ENCODE measurements at places on chromosomes 3 and 15.

- DNase-seq, result no peak
Measured at GRCh38 chr15:79450648-79451047, 18.5 kb downstream of the MINAR1 start.

DNA sequence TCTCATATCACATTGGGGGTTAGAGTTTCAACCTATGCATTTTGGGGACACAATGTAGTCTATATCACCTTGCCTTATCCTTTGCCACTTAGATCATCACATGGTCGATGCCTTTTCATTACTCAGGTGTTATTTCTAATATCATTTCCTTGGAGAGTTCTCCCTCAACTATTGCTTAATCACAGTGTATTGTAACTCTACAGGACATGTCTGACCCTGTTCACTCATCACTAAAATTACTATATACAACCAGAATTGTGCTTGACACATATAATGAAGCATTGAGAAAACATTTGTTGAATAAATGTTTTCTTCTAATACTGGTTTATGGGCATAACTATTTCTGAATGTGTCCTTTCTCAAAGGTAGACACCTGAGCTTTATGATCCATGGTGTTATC is 207.4 kb downstream of the EPHA6 start:
- DNase-seq, result no peak

DNA sequence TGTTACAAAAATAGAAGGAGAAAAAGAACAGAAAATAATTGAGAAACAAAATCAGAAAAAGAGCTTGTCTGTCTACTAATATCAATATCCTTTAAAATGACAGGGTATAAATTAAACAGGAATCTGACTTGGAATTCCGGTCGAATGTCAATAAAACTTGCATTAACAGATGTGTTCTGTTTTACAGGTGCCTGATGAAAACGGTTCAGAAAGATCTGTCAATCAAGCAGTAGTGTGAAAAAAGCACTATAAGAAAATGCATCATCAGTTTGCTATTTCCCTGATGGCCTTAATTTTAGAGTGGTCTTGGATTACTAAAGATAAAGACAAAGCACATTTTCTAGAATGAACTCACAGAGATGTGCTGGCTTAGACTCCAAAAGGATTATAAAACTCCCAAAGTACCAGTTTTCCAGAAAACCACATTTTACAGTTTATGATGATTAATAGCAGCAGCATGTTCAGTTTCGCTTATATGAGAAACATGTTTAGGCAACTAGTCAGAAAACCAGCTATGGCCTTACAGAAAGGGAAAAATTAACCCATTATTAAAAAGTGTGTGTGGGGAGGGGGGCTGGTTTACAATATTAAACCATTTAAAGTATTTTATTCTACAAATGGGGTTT is 8.2 kb upstream of the C3orf38 start:
- DNase-seq, result no peak

DNA sequence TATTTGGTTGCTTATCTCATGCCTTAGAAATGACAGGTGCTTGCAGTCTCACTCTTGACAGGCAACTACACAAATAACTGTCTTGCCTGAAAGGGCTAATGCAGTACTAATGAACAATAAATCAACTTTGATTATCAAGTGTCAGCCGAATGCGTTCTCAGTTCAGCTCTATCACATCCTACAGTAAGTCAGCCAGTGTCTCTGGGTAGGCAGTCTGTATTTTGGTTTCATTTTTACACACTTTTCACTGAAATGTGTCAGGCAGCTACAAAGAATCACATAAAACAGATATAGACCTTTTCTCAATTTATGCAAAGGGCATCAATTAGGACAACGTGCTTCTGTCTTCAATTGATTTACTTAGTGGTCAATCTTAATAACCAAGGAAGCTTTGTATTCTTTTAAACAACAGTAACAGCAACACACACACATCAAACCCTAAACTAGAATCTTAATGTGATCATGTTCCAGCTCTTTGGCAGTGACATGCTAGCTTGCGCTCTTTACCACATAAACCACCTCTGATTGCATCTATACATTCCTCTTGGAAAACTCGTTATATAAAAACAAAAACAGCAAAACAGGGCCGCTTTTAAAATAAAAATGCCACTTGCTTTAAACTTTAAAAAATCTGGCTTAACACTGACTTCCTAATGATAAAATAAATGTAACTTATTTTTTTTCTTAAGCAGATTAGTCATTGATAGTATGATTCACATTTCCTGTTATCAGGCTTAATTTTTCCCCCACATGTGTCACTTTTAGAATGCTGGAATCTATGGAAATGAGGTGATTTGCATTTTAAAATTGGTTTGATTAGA is 520.4 kb downstream of the FOXP1 start:
- DNase-seq, result no peak

- no peak for DNase-seq
Measured at GRCh38 chr3:41080141-41080540, 119.2 kb upstream of the CTNNB1 start.

GRCh38 chr3:37605572-37606153 is 256.0 kb upstream of the CTDSPL start:
- DNase-seq, result no peak

DNA sequence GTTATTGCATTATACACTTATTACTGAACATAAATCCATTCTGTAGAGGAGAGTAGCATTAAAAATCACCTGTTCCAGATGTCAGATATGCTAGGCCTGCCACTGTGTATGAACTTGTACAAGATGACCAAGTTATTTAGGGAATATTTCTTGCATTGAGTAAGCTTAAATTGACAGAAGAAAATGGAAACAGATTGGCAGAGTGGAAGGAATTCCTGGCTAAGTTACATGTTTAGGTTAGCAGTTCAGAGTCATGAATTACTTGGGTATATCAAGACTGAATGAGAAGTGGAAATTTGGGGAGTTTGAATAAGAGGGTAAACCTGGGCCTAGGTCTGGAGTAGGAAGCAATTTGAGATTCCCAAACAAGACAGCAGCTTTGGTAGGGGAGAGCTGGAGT is 44.6 kb downstream of the ARHGAP31 start:
- DNase-seq, result no peak

DNA sequence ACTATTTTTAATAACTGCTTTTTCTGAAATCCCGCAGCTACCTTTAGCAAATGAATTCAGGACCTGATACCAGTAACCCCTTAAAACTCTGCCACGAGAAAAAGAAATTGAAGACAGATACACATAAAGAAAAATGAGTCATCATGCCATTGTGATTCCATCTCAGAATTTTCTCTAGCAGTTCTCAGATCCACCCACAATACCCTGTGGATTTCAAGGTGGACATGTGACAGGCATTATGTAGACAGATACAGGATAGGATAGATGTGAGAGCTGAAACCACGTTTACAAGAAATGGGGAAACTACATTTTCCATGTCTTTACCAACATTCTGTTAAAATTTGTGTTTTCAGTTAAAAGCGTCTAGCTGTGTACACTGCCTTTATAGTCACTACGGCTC is 291.9 kb upstream of the NR2F2 start:
- no peak for DNase-seq

DNA sequence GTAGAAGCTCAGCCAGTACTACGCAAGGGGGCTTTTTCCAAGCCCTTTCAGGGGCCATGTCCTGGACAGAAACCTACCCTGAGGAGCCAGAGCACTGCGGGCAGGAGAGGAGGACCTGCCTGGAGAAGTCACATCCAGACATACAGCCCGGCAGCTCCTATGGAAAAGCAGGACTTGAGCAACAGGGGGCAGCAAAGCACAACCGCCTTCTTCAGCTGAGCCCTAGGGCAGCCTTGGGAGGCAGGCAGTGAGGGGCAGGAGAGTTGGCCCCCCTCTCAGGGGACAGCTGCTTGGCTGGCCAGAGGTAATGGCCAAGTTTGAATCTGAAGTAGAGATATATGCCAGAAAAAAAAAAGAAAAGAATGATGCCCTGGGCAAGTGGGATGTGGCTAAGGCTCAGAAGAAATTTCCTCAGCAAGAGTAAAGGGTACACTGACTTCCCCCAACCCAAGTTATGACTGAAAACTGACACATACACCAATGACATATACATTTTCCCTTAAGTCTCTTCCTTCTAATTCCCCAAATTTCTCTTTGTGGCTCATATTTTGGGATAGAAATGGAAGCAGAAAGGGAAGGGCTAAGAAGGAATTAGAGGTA is 56.9 kb downstream of the CYP19A1 start:
- DNase-seq, result no peak

- DNase-seq, result no peak
Measured at GRCh38 chr15:42060797-42061196, 33.6 kb downstream of the PLA2G4D start.

GRCh38 chr3:195403841-195404408 is 38.9 kb downstream of the ACAP2 start:
- no peak for DNase-seq

DNA sequence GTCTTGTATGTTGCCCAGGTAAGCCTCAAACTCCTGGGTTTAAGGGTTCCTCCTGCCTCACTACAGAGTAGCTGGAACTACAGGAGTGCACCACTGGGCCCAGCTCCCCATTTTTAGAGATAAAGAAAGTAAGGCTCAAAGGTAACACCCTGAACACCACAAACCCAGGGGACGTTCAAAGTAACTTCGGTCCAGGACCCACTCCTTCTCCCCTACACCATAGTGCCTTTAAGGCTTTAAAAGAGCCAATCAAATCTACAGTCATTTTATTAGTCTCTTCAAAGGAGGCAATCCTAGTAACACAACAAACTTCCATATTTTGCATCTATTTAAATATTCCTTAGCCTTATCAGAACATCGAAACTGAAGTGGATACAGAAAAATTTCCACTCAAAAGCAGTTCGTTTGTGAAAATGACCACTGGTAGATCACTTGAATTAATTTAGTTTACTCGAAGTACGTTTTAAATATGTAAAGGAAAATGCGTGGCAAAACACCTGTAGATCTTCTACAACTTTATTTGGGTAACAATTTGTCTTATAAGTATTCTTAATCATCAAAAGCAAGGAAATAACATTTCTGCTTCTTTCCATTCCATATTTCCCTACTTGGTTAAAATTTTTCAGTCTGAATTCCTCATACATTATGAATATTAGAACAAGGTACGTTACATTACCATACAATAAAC is 1.8 kb downstream of the STAG1 start:
- no peak for DNase-seq

DNA sequence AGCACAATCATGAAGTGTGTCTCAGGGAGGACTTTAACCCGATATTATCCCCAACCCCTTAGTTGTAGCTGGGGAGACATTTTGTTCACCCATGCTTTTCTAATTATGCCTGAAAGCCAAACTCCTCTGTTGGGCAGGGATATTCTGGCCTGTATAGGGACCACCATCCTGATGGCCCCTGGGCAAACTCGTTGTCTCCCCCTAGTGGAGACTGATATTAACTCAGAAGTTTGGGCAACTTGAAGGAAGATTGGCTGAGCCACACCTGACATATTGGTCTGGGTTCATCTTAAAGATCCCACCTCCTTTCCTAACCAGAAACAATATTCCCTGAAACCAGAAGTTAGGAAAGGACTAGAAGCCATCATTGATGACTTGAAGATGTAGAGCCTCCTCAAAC is 42.3 kb downstream of the TM4SF18 start:
- DNase-seq, result no peak

DNA sequence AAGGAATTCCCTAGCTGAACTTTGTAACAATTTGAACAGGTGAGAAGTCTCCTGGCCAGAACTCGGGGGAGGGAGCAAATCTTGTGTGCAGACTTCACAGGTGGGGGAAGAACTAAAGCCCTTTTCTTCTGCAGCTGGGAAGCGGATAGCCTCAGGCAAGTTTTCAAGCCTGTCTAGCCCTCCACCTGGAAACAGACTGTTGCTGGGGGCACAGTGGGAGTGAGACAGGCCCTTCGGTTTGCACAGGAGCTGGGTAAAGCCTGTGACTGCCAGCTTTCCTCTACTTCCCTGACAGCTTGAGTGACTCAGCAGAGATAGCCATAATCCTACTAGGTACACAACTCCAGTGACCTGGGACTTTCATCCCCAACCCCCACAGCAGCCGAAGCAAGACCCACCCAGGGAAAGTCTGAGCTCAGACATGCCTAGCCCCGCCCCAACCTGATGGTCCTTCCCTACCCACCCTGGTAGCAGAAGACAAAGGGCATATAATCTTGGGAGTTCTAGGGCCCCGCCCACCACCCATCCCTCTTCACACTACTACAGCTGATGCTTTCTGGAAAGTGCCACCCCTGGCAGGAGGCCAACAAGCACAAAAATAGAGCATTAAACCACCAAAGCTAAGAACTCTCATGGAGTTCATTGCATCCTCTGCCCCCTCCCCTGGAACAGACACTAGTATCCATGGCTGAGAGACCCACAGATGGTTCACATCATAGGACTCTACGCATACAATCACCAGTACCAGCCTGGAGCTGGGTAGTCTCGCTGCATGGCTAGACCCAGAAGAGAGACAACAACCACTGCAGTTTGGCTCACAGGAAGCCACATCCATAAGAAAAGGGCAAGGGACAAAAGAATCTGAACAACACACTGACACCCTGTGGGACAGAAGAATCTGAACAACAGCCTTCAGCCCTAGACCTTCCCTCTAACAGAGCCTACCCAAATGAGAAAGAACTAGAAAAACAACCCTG is 479.0 kb downstream of the RAP2B start:
- DNase-seq, result no peak

DNA sequence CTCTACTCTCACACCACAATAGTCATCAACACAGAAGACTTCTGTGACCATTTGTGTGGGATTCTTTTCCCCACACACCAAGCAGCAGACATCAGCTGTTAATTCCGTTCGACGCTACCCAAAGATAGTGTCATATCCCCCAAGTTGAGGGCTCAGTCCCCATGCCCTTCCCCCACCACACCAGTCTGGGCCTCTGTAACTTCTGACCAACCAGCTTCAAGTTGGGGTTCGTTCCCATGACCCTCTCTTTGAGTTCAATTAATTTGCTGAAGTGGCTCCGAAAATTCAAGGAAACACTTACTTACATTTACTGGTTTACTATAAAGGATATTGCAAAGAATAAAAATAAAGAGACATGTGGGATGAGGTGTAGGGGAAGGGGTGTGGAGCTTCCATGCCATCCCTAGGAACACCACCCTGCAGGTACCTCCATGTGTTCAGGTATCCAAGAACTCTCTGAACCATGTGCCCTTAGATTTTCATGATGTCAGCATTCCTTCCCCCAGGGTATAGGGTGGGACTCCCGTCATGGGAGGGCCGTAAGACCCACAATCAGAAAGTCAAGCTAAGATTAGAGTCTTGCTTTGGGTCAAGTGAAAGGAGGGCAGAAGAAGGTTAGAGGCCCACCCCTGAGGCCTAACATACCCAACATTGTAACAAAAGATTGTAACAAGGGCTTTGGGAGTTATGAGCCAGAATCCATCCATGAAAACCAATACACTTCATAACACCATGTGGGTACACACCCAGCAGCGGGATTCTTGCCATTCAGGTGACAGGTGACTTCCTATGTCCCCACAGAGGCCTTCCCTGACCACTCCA is 82.7 kb downstream of the BTLA start:
- DNase-seq, result no peak

GRCh38 chr3:3160826-3161225 is 18.7 kb downstream of the CRBN start:
- no peak for DNase-seq

GRCh38 chr3:167109746-167110145 is 270.4 kb downstream of the ZBBX start:
- no peak for DNase-seq

GRCh38 chr15:49066372-49066771 is 20.1 kb upstream of the SECISBP2L start:
- DNase-seq, result no peak

GRCh38 chr15:83587091-83587490 is 66.8 kb upstream of the ADAMTSL3 start:
- DNase-seq, result no peak

- DNase-seq, result no peak
Measured at GRCh38 chr3:113783980-113784379, 37.1 kb downstream of the ATP6V1A start.

All from stimulated activated CD4-positive, alpha-beta T cell treated with anti-CD3 and anti-CD28 coated beads, Interleukin-1b, Interleukin-23, amount 100 ng/mL, for 1 hour (primary cell).